ENCODE measurements at places on chromosomes 7 and 10. TPM values are rescaled to one million over a fixed set of nuclear protein-coding genes. Genes with fewer than 3 reads are reported as not detected.

The TEX47 gene
- not detected for total RNA-seq

The TFR2 gene
- 0.29 TPM for total RNA-seq

The ABCC2 gene
- total RNA-seq = 2.8 TPM

The POLR2J2 gene
- total RNA-seq = 7.1 TPM

The NRP1 gene
- 249 TPM for total RNA-seq

The COBL gene
- 9.2 TPM for total RNA-seq

The POM121L12 gene
- total RNA-seq = not detected

The AASS gene
- total RNA-seq = 24.7 TPM

The HOXA10 gene
- 19.7 TPM for total RNA-seq

The TASOR2 gene
- total RNA-seq = 55.8 TPM

The UPK3B gene
- 1.9 TPM for total RNA-seq

The ZPBP gene
- total RNA-seq = not detected

The TAS2R39 gene
- not detected for total RNA-seq

All from mesenteric fat pad (tissue), 1 donor.